ENCODE measurements at places on chromosomes 16 and 17. TPM values are rescaled to one million over a fixed set of nuclear protein-coding genes. Genes with fewer than 3 reads are reported as not detected.

DNA sequence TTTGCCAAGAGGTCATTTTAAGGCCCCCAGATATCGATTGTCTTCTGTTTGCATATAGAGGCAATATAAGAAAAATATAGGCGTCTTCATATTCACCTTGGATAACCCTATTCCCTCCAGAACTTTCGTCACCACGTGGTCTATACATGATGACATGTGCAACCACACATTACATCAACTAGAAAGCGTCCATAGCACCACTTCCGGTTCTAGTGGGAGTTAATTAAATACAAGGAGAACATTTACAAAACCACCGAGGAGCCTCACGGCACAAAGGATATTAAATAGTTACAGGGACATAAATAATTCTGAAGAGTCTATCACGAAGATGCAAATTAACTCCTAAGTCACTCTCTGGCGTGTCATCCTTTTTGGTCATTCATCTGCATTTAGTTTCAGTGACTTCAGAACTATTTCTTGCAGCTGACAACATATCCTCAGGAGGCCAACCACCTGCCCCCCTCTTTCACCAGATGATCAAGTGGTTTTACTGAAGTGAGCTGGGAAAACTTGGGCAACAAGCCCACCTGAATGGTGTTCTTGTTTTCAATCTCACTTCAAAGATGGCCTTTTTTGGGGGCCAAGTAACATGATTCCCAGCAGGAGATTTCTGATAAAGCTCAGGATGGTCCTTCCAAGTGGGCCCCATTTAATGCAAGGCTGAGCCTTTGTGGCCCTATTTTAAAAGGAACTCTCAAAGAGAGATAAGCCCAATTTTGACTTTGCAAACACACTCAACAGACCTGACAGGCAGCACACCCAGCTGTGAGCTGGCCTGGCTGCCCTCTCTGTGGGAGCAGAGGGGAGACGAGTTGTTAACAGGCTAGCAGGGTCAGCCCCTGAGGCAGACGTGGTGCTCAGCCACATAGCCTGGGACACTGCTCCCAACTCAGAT lies 15.3 kb downstream of the CMTM3 start:
- DNase-seq: no peak
- no peak overlapping the region for H3K27ac ChIP-seq
- H3K27me3 ChIP-seq: no peaks in the 10 kb centered on the region
- H3K4me3 ChIP-seq: no peak overlapping the region

GRCh38 chr17:83077411-83077810 lies 2.0 kb upstream of the METRNL start:
- no peak overlapping the region for H3K27ac ChIP-seq
- H3K27me3 ChIP-seq: peaks cover 23% of the 10 kb centered on the region
- H3K4me1 ChIP-seq: peaks cover 32% of the 10 kb centered on the region
- DNase-seq: no peak

DNA sequence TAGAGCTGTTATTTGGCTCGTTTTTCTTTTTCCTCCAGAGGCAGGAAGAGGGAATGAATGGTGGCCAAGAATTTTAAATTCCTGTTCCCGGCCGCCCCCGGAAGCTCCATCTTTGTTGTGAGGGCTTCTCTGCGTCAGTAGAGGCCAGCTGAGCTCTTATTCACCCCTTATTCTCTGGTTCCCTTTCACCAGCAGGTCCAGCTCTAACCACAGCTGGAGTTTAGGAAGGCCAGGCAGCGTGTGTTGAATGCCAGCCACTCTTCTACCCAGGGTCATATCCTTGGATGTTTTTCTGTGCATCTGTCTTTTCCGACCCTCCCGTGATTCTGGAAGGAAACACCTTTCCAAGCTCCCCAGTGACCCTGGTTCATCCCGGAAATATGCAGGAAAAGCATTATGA lies 570.5 kb downstream of the WWOX start:
- H3K27ac ChIP-seq: no peak overlapping the region
- H3K4me3 ChIP-seq: no peak overlapping the region
- DNase-seq: no peak
- H3K36me3 ChIP-seq: no peaks in the 10 kb centered on the region
- no peaks in the 10 kb centered on the region for H3K27me3 ChIP-seq

GRCh38 chr17:10754109-10754508 lies 24.3 kb upstream of the TMEM220 start:
- H3K4me3 ChIP-seq: no peak overlapping the region
- peaks cover 48% of the 10 kb centered on the region for H3K27me3 ChIP-seq
- no peaks in the 10 kb centered on the region for H3K4me1 ChIP-seq
- DNase-seq: peak; percentile 30
- H3K36me3 ChIP-seq: no peaks in the 10 kb centered on the region
- H3K27ac ChIP-seq: no peak overlapping the region

Gene NLGN2
- 13.9 TPM for total RNA-seq

Gene ZNF286A
- 22.3 TPM for total RNA-seq

- H3K27ac ChIP-seq: no peak overlapping the region
- peak; percentile 46 for DNase-seq
- H3K4me3 ChIP-seq: no peak overlapping the region
- peaks cover 25% of the 10 kb centered on the region for H3K36me3 ChIP-seq
- peaks cover 52% of the 10 kb centered on the region for H3K4me1 ChIP-seq
These were observed 77.6 kb downstream of the CMIP start for GRCh38 chr16:81522108-81522701.

- peak overlapping the region; percentile 13 for H3K27ac ChIP-seq
- H3K4me3 ChIP-seq: peak overlapping the region; percentile 27
- H3K27me3 ChIP-seq: no peaks in the 10 kb centered on the region
- peaks cover 10% of the 10 kb centered on the region for H3K4me1 ChIP-seq
These were observed 144.7 kb upstream of the SOX9 start for GRCh38 chr17:71976011-71976649.

DNA sequence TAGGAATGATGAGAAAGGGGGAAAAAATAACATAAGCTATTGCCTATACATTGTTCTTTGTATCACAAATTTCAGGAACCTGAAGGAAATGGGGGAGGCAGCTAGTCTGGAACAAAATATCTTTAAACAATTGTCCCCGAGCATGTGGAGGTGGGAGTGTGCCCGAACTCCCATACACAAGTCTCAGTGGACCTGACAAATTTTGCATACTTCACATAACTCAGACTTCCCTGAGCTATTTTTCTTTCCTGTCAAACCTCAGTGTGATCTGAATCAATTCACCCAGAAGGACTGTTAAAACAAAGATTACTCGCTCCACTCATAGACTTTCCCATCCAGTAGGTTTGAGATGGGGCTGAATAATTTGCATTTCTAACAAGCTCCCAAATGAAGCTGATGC lies 1.6 kb upstream of the XPO6 start:
- no peak overlapping the region for H3K4me3 ChIP-seq
- H3K4me1 ChIP-seq: peaks cover 26% of the 10 kb centered on the region
- H3K27me3 ChIP-seq: no peaks in the 10 kb centered on the region
- H3K27ac ChIP-seq: no peak overlapping the region

DNA sequence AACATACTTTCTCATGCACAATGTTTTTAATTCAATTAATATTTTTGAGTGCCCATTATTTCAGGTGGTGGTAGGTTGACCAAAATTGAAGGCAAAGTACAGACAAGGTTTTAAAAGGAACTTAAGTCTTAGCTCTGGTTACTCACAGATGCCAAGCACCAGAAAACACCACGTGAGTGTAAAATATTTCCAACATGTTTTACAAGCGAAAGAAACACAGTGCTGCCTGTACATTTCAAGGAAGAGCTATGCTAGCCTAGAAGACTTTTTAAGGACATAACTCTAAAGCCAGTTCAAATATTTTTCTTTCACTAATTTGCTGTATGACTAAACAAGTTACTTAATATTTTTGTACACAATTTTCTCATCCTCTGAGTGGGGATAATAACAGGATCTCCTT lies 736.4 kb upstream of the GOT2 start:
- H3K27me3 ChIP-seq: no peaks in the 10 kb centered on the region
- H3K27ac ChIP-seq: no peak overlapping the region
- no peak for DNase-seq
- H3K4me1 ChIP-seq: no peaks in the 10 kb centered on the region
- H3K4me3 ChIP-seq: no peak overlapping the region
- H3K36me3 ChIP-seq: no peaks in the 10 kb centered on the region

DNA sequence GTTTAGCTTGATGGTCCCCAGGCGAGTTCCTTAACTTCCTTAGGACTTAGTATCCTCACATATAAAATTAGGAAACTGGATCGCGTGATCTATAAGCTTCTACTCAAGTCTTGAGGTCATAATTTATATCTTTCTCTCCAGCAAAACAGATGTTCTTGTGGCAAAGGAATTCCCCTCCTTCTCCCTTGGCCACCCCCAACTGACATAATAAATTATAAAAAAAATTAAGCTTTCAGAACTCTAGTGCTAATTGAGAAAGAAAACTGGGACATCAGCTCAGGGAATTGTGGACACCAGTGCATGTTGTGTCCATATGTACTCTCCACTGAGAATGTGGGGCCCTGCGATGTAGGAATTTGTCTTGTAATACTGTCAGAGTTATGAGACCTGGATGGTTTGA lies 13.5 kb downstream of the GNAO1 start:
- no peak for DNase-seq
- no peak overlapping the region for H3K4me3 ChIP-seq
- H3K36me3 ChIP-seq: no peaks in the 10 kb centered on the region
- no peak overlapping the region for H3K27ac ChIP-seq
- H3K27me3 ChIP-seq: peaks cover 16% of the 10 kb centered on the region

DNA sequence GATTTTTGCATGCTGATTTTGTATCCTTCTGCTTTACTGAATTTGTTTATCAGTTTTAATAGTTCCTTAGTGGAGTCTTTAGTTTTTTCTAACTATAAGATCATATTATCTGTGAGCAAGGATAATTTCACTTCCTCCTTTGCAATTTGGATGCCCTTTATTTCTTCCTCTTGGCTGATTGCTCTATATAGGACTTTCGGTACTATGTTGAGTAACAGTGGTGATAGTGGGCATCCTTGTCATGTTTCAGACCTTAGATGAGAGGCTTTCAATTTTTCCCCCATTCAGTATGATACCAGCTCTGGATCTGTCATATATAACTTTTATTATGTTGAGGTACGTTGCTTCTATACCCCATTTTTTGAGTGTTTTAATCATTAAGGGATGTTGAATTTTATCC lies 224.5 kb upstream of the CNTNAP4 start:
- H3K4me1 ChIP-seq: no peaks in the 10 kb centered on the region
- no peak overlapping the region for H3K27ac ChIP-seq
- no peak overlapping the region for H3K4me3 ChIP-seq
- no peaks in the 10 kb centered on the region for H3K36me3 ChIP-seq
- no peak for DNase-seq

- peak; percentile 91 for DNase-seq
- H3K4me1 ChIP-seq: peaks cover 22% of the 10 kb centered on the region
- H3K4me3 ChIP-seq: peak within 1 kb of the TSS; percentile 81
- peaks cover 29% of the 10 kb centered on the region for H3K36me3 ChIP-seq
These were observed at the start of gene CCDC40 for GRCh38 chr17:80035937-80036714. Gene CCDC40 (plus strand): TSS chr17:80036642. CDS start chr17:80036663, 21 bp downstream.

DNA sequence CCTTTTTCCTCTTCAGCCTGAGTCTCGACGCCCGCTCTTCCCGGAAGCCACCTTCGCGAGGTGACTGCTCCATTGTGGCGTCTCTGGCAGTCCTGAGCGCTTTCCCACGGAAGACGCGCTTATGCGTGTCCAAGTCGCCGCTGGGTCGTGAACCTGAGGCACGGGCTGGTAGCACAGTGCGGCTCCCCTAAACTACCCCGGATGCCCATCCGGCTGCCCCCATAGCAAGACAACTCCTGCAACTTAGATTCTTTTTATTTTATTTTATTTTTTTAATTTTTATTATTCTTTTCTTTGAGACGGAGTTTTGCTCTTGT lies 2.1 kb upstream of the ESRP2 start:
- peak overlapping the region; percentile 74 for H3K4me3 ChIP-seq
- no peak for DNase-seq
- H3K36me3 ChIP-seq: peaks cover 75% of the 10 kb centered on the region
- H3K27me3 ChIP-seq: no peaks in the 10 kb centered on the region

GRCh38 chr16:4704491-4704890 lies 11.1 kb downstream of the NUDT16L1 start:
- DNase-seq: no peak
- H3K4me1 ChIP-seq: peaks cover 13% of the 10 kb centered on the region

Gene EVI2A
- not detected for total RNA-seq

GRCh38 chr17:16415031-16415924 lies at the start of gene TRPV2:
Gene TRPV2 (plus strand): TSS chr17:16415571. CDS start chr17:16417669, 2,098 bp downstream.
- DNase-seq: no peak
- no peaks in the 10 kb centered on the region for H3K27me3 ChIP-seq
- peaks cover 7% of the 10 kb centered on the region for H3K36me3 ChIP-seq
- no peak within 1 kb of the TSS for H3K4me3 ChIP-seq

Gene SLC6A2
- total RNA-seq: not detected

DNA sequence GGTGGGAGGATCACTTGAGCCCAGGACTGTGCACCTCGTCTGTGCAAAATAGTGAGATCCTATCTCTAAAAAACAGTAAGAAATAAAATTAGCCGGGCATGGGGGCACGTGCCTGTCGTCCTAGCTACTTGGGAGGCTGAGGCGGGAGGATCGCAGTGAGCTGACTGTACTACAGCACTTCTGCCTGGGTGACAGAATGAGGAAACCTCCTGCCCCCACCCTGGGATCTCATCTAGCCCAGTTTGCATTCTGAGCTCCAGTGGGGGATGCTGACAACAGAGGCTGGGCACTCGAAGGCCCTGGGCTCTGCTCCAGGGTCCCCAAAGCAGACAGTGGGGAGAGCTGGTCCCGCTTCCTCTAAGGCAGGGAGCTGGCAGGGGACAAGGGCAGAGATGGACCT lies 7.1 kb downstream of the NAGPA start:
- no peak overlapping the region for H3K4me3 ChIP-seq
- H3K4me1 ChIP-seq: no peaks in the 10 kb centered on the region
- no peak for DNase-seq
- no peaks in the 10 kb centered on the region for H3K36me3 ChIP-seq
- H3K27ac ChIP-seq: no peak overlapping the region

Gene ZDHHC7
- 109 TPM for total RNA-seq

GRCh38 chr17:74159226-74159840 lies 44.1 kb upstream of the RPL38 start:
- no peak overlapping the region for H3K27ac ChIP-seq
- H3K36me3 ChIP-seq: peaks cover 6% of the 10 kb centered on the region
- peaks cover 71% of the 10 kb centered on the region for H3K27me3 ChIP-seq
- H3K4me3 ChIP-seq: no peak overlapping the region
- H3K4me1 ChIP-seq: no peaks in the 10 kb centered on the region
- DNase-seq: no peak

Gene TAT
- not detected for total RNA-seq

GRCh38 chr17:28954886-28955285 lies 3.6 kb upstream of the PHF12 start:
- H3K27ac ChIP-seq: no peak overlapping the region
- H3K4me3 ChIP-seq: no peak overlapping the region
- H3K27me3 ChIP-seq: no peaks in the 10 kb centered on the region
- H3K36me3 ChIP-seq: peaks cover 11% of the 10 kb centered on the region
